ENCODE measurements at places on chromosomes 1 and 21.

- DNase-seq, result peak; percentile 41
Measured at GRCh38 chr1:184691719-184692324, 62.8 kb downstream of the EDEM3 start.

DNA sequence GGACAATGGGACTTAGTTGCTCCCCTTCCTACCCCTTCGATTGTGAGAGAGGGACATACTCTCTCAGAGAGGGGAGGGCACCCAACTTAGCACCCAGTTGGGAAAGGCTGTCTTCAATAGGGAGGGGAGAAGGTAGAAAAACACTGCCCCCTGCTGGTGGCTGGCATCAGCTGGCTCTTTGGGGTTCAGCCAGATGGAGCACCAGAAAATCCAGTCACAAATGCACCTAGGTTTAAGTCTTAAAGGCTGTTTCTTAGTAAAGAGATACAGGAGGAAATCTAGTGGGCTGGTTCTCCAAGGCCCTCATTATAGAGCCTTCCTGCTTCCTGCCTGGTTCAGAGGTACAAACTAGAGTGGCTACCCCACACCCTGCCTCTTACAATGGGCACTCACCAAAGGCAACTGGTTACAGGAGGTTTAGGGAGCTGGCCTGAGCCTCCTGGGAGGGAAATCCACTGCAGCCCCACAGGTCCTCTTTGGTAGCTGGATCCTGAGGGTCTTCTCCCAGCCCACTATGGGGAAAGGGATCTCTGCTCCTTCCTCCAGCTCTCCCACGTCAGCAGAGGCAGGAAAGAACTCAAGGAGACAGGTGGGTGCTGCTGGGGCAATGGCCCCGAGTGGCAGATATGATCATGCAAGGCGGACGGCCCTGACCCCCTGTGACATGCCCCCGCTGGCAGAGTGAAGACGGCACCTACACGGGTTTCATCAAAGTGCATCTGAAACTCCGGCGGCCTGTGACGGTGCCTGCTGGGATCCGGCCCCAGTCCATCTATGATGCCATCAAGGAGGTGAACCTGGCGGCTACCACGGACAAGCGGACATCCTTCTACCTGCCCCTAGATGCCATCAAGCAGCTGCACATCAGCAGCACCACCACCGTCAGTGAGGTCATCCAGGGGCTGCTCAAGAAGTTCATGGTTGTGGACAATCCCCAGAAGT, 28.3 kb downstream of the EIF2D start:
- DNase-seq, result no peak

DNA sequence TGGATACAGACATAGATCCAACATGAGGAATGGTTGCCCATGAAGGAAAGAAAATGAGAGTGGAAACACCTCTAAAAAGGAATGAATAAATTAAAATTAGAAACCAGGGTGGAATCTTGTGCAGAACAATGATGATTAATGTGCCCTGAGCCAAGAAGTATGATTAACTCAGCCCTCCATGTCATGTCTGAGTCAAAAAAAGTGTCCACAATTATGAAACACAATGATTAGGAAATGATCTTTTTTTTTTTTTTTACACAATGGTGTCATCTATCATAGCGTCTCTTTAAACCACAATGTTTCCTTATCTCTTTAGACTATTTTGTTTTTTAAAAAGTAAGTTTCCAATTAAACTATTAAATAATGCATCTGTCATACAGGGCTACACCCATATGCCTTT, 78.9 kb upstream of the RAB4A start:
- DNase-seq, result peak; percentile 57

GRCh38 chr1:167524651-167525050, 6.3 kb upstream of the CD247 start:
- DNase-seq, result no peak

- no peak for DNase-seq
Measured at GRCh38 chr1:12015001-12015491, 4.3 kb upstream of the MIIP start.

GRCh38 chr21:42590431-42591131, 62.8 kb upstream of the PDE9A start:
- no peak for DNase-seq

- DNase-seq, result no peak
Measured at GRCh38 chr1:42302034-42302433, 33.0 kb downstream of the FOXJ3 start.

- DNase-seq, result no peak
Measured at GRCh38 chr1:158559696-158560095, 5.5 kb upstream of the OR6Y1 start.

DNA sequence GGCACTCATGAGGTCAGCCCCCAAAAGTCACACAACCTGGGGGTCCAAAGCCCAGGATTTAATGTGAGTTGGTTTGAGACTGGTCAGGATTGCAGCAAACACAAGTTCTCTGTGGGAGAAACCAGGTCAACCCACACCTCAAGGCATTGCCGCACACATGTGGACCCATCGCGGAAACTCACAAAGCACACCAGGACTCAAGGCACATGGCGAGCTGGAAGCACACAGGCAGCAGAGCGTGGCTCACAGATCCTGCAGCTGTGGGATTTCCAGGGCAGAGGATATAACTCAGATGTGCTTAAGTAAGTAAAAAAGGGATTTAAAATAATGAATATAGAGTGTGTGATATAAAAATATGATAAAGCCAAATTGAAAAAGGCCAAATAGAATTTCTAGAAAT, 51.6 kb upstream of the ADARB1 start:
- DNase-seq, result no peak

DNA sequence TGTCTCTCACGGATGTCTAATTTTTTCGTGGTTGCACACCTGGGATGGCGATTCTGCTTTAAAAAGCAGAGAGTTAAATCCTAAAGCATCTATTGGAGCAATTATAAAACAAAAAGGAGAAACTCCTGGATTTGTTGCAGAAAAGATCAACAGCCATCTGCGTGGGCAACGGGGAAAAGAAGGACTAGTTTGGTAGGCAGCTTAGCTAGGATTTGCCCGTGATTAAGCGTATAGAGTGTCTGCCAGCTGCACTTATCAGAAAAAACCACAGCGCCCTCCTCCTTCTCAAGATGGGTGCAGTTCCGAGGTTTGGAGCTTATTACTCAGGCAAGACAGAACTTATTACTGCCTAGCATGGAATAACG, 526 bp upstream of the SLC25A24 start:
- peak; percentile 69 for DNase-seq

DNA sequence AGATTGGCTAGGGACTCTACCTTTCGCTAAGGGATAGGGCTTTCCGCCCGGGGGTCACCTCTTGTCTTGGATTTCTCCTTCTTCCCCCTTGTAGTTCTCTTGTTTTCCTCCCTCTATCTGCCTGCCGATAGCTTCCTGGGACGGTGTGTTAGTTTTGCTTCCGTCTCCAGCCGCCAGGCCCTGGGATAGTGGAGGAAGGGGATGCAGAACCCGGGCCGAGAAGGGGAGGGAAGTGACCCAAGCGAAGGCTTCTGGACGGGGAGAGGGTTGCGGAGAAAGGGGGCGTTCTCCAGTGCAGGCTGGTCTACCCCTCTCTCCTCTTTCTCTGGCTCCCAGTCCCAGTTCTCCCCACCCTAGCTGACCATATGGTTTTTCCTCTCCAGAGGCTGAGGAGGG, 871 bp downstream of the TUFT1 start:
- no peak for DNase-seq

- DNase-seq, result no peak
Measured at GRCh38 chr1:1306070-1306660, 1.6 kb downstream of the ACAP3 start.

- DNase-seq, result no peak
Measured at GRCh38 chr1:55684131-55684650, 469.0 kb upstream of the USP24 start.

DNA sequence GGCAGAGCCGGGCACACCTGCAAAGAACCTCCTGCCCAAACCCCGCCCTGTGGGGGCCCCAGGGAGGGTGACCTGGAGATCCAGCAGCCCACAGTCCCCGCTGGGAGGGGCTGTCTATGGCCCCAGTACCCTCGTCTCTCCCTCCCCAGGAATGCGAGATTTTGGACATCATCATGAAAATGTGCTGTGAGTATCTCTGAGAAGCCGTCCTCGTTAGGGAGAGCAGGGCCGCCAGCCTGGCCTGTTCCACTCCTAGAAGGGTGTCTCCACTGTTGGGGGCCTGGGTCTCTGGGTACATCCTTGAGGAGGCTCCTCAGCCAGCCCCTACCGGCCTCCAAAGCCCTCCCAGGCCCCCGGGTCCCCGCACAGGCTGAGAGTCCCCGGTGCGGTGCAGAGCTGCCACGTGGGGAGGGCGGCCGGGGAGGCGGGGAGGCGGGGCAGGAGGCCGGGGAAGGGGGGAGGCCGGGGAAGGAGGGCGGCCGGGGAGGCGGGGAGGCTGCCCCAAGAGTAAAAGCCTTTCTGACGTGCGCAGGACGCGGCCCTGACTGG, 18.7 kb downstream of the COL6A1 start:
- DNase-seq, result no peak

GRCh38 chr21:29193072-29193471, 62.6 kb downstream of the MAP3K7CL start:
- DNase-seq, result no peak

DNA sequence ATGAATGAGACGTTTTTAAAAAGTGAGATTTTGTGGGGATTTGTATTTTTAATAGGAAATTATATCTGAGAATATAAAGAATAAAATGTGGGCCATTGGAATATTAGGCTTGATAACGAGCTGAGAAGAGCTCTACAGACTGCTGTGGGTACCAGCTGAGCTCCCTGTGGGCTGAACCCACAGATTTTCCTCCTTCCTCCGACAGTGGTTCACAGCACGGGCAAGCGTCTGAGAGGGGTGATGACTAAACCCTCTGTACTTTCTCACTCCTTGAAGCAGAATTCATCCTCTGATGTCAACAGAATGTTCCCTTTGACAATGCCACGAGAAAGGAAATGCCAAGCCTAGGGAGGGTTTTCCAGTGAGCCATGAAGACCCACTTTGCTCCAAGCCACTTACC, 102.7 kb upstream of the AJAP1 start:
- no peak for DNase-seq

DNA sequence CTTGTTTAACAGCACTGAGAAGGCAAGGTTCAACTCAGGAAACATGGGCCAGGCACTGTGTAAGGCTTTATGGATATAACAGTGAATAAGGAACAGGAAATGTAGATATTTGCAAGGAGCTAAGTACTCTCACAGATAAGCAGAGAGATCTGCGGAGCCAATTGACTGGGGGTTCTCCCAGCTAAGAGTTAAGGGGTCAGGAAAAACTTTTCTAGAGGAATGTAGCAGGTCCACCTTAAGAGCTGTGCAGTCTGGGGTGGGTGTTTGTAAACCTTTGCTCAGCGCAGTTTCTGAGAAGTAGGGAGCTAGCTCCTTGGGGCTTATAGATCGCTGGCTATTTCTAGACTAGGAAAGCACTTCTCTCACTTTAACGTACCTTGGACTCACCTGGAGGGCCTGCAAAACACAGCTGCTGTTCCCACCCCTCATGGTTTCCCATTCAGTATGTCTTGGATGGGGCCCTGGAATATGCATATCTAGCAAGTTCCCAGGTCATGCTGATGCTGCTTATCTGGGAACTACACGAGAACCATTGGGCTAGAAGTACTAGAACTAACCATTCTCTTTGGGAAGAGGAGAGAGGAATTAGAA, 51.7 kb downstream of the TLCD4 start:
- no peak for DNase-seq

GRCh38 chr21:34687065-34687464, 18.3 kb downstream of the CLIC6 start:
- DNase-seq, result no peak

- no peak for DNase-seq
Measured at GRCh38 chr21:46662765-46663500, 27.5 kb downstream of the PRMT2 start.

GRCh38 chr1:180112984-180113647, 41.6 kb upstream of the QSOX1 start:
- no peak for DNase-seq

DNA sequence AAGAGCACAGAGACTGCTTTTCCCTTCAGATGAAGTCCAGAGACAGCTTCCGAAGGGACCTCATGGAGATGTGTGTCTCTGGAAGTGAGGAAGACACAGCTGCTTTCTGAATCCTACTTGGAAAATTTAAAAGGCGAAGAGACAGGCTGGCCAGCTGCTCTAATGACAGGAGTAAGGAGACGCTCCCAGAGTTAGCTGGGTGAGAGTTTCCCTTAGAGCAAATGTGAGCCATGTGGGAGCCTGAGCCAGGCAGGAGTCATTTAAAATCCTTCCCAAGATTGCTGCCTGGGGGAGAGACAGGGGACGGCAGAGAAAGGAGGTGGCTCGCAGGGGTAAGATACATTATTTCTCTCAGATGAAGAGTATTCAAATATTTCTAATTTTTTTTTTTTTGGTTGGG, 53.1 kb downstream of the ZNF326 start:
- DNase-seq, result no peak

DNA sequence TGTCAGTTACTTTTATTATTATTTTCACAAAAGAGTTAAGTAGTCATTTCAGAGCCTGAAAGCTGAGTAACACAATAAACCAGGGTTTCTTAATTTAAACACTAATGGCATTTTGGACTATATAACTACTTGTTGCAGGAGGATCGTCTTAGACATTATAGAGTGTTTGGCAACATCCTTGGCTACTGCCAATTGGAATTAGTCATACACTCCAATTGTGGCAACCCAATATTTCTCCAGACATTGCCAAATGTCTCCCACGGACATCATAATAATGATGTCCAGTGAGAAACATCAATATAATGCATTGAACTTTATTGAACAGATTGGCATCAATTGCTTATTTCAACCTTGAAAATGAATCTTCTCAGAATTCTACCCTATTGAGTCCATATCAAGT, 441.9 kb upstream of the ADGRL4 start:
- DNase-seq, result peak; percentile 8

DNA sequence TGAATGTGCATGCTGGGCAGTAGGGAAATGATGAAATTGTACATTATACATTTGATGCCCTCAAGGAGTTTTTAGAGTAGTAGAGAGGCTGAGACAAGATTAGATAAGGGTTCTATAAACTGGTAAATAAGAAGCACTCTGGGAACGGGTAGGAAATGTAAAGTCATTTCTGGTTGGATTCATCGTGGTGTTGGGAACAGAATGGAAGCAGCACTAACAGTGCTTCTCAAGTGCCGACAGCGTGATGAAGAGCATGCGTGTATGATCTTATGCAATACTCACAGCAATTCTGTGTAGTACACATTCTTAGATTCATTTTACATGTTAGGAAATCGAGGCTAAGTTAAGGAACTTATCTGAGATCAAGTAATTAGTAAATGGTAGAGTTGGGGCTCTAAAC, 45.9 kb downstream of the GPR88 start:
- no peak for DNase-seq

DNA sequence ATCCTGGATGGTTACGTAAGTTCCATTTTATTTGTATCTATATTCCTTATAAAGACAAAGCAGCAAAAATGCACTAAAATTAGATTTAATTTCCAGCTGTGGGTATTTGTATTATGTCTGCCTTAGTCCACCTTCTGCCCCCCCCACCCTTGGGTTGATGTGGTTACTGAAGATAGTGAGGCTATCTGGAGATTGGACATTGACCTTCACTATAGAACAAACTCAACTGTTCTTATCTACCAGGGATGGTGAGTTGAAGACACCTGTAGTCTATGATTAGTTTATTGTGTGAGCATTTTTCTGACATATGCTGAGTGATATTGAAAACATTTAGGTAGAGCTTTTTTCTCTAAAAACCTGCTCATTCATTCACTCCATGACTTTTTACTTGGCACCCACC, 122.2 kb downstream of the NFIA start:
- DNase-seq, result no peak
